Suppressor macrophage (primary cell): ENCODE measurements at places on chromosomes 2 and 18.

DNA sequence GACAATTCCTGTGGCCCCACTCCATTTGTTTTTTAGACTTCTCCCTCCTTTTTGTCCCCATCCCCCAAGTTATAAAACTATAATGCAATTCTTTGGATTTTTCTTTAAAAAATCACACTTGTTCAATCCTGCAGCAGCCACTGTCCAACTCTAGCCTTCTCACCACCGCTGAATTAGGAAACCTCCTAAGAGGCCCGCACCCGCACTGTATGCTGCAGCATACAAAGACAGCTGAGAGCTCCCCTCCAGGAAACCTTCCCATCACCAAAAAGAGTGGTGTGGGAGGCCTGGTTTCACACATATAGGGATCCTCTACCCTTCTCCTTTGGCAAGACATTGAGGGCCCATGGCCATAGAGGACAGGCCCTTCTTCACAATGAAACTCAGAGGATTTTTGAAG lies 2.9 kb downstream of the PCGF1 start:
- DNase-seq = no peak

- DNase-seq = peak; percentile 73
These were observed 216.3 kb upstream of the DTNA start for GRCh38 chr18:34493566-34494358.

DNA sequence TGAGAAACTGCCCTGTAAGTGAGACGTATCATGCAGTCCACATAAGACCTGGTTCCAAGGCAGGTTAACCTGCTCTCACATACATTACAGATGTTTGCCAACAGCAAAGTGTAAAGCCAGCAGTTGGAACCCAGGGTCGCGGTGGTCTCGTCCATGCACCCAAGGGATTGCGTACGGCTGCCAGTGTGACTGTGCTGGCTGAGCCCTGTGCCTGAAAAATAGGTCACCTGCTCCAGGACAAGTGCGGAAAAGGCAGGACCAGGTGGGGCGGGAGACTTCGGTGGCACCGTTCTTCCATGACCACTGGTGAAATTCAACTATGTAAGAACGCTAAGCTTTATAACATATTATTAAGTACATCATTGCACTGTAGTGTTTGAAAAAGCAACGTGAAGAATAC lies 110.5 kb downstream of the MBP start:
- no peak for DNase-seq

DNA sequence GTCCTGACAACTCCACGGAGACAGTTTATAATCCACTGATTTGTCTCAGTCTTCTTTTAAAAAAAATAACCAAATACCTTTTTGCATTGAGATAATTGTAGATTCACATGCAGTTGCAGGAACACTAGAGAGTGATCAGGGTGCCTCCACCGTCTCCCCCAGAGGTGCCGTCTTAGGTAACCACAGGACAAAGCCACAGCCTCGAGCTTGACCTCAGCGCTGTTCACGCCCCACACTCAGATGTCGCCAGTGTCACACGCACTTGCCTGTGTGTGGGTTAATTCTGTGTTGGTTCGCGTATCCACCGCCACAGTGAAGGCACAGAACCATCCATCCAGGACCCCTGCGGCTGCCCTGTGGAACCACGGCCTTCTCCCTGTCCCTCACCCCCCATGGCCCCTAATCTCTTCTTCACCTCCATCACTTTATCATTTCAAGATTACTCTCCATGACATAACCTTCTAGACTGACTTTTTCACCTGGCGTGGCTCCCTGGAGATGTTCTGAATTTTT lies 295.0 kb upstream of the HDAC4 start:
- no peak for DNase-seq

DNA sequence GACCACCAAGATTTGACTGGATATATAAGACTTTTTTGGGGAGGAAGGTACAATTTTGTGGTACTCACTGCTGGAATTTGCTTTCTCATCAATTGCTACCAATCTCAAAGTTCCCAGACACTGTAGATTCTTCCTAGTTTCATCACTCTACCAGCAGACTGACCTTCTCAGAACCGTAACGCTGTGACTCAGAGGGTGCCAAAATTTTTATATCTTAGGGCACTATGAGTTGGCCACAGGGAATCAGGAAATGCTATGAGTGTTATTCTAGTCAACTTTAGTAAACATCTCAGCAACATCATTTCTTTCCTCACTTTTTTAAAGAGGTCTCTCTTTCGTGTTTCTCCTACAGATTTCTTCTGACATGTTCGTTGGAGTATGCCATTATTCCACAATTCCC lies 499.0 kb downstream of the TMX3 start:
- DNase-seq = no peak

DNA sequence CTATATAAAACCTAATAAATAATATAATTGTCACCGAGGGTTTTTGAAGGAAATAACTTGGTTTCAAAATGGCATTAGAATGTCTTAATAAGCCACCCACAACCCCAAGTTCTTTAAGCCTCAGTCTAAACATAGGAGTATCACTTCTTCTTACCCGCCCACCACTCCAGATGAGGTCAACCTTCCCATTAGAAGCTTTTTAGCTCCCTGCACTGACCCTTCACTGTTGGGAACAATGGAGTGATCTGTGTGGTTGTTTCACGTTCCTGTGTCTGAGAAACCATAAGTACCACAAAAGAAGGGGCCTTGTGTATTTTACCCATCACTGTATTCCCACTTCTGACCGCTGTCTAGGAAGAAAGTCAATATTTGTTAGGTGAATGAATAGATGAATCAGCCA lies 326.3 kb upstream of the ZNF521 start:
- peak; percentile 60 for DNase-seq

- DNase-seq = no peak
These were observed 224.5 kb downstream of the IKZF2 start for GRCh38 chr2:212926940-212927339.

DNA sequence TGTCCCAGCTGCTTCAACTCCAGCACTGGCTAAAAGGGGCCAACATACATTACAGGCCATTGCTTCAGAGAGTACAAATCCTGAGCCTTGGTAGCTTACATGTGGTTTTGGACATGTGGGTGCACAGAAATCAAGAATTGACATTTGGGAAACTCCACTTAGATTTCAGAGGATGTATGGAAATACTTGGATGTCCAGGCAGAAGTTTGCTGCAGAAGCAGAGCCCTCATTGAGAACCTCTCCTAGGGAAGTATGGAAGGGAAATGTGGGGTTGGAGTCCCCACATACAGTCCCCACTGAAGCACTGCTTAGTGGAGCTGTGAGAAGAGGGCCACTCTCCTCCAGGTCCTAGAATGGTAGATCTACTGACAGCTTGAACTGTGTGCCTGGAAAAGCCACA lies 218.0 kb upstream of the CWC22 start:
- no peak for DNase-seq

DNA sequence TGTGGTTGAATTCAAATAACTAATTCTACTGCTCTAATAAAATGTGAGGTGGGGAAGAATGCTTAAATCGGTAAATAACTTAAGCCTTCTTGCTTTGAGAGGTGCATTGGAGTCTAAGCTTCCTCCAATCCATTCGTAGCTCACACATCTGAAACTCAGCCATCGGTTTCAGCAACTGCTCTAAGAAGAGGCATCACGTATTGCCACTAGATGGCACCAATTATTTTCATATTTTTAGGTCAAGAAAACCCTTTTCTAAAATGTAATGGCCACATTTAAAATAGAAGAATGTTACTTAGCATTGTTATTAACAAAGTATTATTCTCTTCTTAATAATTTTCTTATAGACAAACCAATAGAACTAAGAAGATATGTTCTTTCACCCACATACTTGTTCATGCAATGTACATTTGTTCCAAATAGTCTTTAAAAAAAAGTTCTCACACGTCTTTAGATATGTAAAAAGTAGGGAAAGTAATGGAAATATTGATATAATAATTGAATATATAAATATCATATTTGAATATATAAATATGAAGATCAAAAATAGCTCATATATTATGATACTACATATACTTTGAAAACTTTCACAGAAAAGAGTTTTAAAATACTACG lies 229.8 kb downstream of the CCDC178 start:
- peak; percentile 4 for DNase-seq

DNA sequence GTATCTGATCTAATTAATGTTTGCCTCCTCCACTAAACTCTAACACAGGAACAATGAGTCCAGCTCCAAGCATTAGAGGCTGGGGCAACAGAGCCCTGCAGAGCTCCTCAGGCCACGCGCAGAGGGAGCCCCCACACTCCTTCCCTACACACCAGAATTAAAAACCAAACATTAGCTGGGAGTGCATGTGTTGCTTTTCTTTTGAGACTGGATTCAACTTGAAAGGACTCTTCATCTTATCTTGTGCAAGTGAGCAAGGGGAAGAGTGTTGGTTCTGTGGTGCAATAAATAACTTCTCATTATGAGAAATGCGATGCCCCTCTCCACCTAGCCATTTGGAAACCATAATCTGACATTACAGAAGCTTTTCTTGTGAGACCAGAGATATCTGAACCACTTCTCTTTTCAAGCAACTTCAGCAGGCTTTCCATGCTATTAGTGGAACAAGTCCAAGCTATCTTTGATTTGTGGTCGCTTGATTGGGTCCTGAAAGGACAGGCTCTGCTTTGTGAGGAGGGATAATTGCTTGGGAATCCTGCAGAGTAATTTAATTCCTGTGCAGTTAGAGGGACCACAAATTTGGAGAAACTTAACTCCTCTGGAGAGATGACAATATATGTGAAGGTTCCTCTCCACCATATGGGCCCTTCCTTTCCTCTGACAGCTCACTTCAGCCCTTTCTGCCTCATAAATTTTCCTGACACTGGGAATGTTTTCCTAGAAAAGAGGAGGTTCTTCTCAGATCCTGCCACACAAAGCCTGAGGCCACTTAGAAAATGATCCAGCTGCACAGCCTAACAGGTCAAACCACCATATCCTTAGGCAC lies 112.5 kb downstream of the ATL2 start:
- peak; percentile 69 for DNase-seq

- no peak for DNase-seq
These were observed 42.8 kb upstream of the FSIP2 start for GRCh38 chr2:185695711-185696235.

- DNase-seq = no peak
These were observed 99.1 kb upstream of the ITGA6 start for GRCh38 chr2:172328103-172328841.

DNA sequence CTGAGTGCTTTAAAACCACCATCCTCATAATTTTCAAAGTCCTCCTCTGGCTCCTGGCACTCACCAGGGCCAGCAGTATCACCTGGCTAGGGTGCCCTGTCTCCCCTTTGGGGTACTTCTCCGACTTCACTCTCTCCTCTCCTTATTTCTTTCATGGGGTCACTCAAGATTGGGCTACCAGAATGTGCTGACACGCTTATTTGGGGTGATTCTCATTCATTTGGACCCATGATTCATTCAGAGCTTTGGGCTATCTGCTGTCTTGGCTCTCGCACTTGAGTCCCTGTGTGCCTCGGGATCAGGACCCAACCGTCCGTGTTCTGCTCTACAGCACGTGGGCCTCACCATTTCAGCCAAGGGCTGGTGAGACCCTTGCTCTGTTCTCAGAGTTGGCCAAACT lies 70.1 kb upstream of the NEDD4L start:
- DNase-seq = no peak
